ENCODE measurements at places on chromosomes 16 and 17. TPM values are rescaled to one million over a fixed set of nuclear protein-coding genes. Genes with fewer than 3 reads are reported as not detected.

DNA sequence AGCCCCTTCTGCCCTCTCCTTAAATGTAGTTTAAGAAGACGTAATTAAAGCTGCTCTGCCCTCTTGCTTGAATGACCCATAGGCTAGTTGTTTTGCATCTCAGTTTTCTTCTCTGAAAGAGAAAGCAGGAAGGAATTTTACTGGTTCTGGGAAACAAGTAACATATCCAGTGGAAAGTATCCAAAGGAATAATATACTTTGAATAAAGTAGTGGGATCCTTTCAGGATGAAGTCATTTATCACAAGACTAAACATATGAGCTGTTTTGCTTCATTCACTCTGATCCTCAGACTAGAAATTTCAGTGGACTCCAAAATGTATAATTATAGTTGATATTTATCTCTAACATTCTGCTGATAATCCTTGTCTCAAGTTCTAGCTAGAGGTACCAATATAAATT, 1297.6 kb upstream of the GOT2 start:
- no peak for DNase-seq

DNA sequence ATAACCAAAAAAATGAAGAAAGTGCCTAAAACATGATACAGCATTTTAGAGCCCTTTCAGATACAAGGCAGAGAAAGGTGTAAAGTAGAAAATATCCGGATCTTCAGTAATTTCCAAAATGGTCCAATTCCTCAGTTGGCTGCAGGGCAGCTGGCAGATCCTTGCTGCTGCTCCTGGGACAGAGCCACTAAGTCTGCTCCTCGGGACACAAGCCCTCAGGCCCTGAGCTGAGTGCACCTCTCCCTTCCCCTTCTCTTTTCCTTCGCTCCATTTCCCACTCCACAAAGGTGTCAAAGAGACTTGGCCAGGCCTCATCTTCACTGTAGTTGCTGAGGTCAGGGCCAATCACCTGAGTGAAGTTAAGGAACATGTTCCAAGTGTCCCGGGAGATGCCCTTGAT, 40.5 kb downstream of the DCUN1D3 start:
- DNase-seq = no peak

DNA sequence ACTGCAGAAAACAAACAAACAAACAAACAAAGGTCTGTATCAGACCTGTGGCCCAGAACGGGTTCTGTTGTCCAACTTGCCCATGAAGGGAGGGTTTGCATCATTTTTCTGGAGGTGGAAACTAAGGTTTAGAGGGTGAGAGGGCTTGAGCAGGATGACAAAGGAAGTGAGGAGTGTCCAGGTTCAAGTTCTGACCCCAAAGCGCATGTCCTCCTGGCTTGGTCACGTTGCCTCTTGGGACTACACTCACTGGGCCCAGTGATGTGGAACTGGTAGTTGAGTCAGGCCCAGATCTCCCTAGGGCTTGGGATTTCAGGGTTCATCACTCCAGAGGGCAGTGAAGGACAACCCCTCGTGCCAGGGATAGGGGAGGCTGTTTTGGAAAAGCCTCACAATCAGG, 1.8 kb downstream of the SREBF1 start:
- no peak for DNase-seq

- DNase-seq = no peak
Observed at GRCh38 chr17:2051933-2052559, 2.9 kb upstream of the HIC1 start.

DNA sequence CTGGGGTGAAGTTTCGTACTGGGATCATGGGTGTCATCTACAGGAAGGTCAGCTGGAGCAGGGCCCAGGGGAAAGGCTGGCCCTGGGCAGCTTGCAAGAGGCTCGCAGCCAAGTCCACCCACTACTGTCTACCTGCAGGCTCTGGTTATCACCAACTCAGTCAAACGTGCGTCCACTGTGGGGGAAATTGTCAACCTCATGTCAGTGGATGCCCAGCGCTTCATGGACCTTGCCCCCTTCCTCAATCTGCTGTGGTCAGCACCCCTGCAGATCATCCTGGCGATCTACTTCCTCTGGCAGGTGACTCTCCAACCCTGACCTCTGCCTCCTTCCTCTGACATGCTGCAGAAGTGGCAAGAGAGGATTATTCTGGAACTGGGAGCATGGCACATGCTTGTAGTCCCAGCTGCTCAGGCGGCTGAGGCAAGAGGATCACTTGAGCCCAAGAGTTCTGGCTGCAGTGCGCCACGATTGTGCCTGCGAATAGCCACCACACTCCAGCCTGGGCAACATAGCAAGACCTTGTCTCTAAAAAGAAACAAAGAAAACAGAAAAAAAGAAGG, 29.2 kb downstream of the ABCC3 start:
- no peak for DNase-seq

GRCh38 chr17:77681861-77682260, 276.6 kb upstream of the TNRC6C start:
- peak; percentile 59 for DNase-seq

GRCh38 chr17:7156342-7156940, 22.7 kb downstream of the ASGR1 start:
- no peak for DNase-seq

- no peak for DNase-seq
Observed at GRCh38 chr17:80731323-80731722, 186.7 kb downstream of the RPTOR start.

GRCh38 chr17:66468241-66469087, 166.1 kb downstream of the PRKCA start:
- peak; percentile 24 for DNase-seq

DNA sequence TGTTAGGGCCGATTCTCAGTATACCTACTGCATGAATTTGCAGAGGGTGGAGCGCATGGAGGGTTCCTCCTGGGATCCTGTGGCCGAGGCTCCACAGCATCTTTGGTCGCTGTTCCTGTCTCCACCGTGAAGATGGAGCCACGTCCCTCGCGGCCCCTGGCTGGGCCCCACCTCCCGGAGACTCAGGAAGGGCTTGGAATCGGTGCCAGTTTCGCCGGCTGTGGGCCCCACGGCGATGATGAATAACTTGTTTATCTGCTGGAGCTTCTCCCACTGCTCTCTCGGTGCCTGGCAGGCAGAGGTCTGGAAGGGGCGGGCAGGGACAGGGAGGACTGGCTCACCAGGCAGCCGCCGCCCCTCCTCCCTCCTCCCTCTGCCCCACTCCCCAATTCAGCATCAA, 8.1 kb downstream of the SLC5A11 start:
- DNase-seq = no peak

DNA sequence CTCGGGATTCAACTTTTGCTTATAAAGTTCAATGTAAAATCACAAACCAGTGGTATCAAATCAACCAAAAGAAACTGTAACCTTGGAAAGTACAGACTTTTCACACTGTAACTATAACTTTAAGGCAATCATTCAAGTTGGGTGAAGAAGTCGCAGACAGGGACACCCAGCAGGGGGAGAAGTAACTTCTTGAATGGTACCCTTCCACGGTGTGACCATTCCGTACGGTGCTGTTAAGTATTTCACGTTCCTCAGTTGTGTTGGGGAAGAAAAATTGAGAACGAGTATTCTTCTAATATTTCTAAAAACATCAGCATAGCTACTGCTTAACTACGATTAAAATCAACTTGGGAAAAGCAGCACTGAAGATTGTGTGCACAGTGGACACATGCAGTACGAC, 55.8 kb downstream of the MYH10 start:
- no peak for DNase-seq

GRCh38 chr17:47686276-47686635, 7.7 kb upstream of the TBKBP1 start:
- DNase-seq = no peak

GRCh38 chr16:80309178-80309577, 231.6 kb upstream of the DYNLRB2 start:
- no peak for DNase-seq

DNA sequence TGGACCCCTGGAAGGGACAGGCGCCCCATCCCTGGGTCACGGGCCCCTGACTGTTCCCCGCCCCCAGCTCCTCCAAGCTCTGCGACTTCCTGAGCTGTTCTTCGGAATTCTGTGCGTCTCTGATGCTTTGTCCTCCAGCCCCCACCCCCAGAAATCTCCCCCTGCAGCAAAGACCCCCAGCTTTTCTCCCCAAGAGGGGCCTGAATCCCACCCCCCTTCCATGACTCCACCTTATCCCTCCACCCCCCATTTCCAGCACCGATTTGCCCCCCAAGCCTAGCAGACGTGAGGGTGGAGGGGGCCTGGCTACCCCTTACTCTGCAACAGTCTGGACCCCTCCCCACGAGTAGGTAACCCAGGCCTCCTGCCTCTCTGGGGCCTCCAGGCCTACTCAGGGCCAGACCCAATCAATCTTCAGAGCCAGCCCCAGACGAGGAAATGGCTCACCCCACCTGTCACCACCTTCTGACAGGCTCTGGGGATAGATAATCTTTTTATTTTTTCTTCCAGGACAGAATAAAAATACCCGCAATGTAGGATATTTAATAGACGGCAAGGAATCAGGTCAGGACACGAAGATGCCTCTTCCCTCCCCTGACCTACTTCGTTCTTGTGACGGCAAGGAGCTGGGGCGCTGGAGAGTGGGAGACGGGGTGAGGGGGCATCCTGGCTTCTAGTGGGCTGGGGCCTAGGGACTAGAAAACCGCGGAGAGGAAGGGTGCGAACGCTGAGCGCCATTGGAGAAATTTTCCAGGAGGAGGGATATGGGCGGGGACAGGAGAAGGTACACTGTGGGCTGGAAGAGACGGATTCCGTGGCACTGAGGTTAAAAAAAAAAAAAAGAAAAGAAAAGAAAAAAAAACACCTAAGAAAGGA, 744 bp upstream of the PLXDC1 start:
- DNase-seq = no peak

GRCh38 chr16:3954411-3954921, 74.0 kb upstream of the CREBBP start:
- DNase-seq = no peak

- DNase-seq = no peak
Observed at GRCh38 chr17:32335687-32336086, 6.3 kb downstream of the C17orf75 start.

GRCh38 chr17:59383893-59384292, 52.4 kb downstream of the YPEL2 start:
- DNase-seq = no peak

- no peak for DNase-seq
Observed at GRCh38 chr17:41750862-41751261, 16.4 kb upstream of the HAP1 start.

Gene CNTNAP1
- total RNA-seq = 0.40 TPM

Gene BICDL2
- not detected for total RNA-seq

Gene CYGB
- 19.7 TPM for total RNA-seq

Gene ZNF594
- 6.7 TPM for total RNA-seq

Gene FAM171A2
- 0.23 TPM for total RNA-seq

Gene KRT40
- total RNA-seq = not detected

Gene RAD51C
- 8.1 TPM for total RNA-seq

Gene C16orf86
- 8.5 TPM for total RNA-seq
